Stimulated activated CD4-positive, alpha-beta T cell treated with anti-CD3 and anti-CD28 coated beads, Interleukin-1b, Interleukin-23, amount 100 ng/mL, for 1 hour (primary cell): ENCODE measurements at places on chromosomes 2 and 18.

DNA sequence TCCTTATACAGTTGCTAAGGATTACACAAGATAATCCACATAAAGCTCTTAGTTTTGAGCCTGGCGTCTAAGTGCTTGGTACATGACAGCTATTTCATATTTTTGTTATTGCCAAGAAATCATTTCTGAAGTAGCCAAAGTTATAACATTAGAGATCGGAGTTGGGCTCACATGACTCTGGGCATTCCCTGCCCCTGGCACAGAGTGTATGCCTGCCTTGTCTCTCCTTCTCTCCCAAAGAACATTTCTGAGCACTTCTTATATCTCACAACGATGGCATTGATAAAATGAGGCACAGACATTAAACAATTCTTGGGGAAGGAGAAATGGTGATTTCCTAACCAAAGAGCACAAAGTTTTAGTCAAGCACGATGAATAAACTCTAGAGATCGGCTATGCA, 87.7 kb upstream of the DDX18 start:
- no peak for DNase-seq

- no peak for DNase-seq
Measured at GRCh38 chr18:29083545-29083944, 906.6 kb upstream of the CDH2 start.

DNA sequence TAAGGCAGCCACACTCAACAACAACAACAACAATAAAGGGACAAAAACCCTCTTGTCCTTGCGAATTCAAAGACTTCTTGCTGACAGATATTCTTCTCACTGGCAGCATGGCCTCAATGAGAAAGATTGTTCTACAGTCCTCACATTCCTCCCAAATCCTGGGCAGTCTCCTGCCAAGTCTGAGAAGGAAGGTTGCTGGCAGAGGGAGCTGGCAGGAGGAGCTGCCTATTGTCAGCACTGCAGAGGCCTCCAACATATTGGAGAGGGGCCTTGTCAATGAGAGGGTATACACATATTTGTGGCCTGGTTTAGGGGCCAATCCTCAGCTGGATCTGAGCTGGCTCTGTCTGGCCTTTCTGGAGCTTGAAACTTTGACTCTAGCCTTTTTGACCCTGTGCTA, 63.5 kb downstream of the LAMA3 start:
- DNase-seq: no peak

- DNase-seq: no peak
Measured at GRCh38 chr2:152627351-152627957, 89.8 kb downstream of the PRPF40A start.

DNA sequence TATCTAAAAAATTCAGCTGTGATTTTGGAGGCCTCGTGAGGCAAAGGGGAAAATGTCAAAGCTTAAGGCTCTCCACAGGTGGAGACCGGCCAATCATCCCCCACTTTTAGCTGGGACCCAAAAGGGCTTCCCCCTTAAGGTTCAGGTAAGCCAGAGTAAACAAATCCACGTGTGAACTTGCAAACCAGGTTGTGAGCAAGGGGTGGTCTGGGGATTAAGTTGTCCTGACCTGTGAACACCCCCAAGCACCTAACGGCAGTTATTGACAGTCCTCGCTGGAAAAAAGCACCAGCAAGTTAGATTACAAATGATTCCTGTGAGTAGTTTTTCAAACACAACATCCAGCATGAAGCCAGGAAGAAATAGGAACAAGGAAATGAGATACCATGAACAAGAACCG, 42.9 kb downstream of the MYO7B start:
- no peak for DNase-seq

GRCh38 chr2:36756438-36756837, 59.9 kb downstream of the VIT start:
- DNase-seq: no peak

DNA sequence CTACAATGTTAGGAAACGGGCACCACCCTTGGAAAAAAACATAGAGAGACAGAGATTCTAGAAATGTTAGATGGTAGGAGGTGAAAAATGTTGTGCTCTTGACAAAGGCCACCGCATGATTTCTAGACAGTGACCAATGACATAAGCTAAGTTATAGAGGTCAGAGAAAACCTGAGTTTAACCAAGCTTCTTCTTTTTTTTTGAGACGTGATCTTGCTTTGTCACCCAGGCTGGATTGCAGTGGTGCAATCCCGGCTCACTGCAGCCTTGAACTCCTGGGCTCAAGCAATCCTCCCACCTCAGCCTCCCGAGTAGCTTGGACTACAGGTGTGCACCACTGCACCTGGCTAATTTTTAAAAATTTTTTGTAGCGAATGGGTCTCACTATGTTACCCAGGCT, 13.0 kb downstream of the FER1L5 start:
- DNase-seq: no peak

DNA sequence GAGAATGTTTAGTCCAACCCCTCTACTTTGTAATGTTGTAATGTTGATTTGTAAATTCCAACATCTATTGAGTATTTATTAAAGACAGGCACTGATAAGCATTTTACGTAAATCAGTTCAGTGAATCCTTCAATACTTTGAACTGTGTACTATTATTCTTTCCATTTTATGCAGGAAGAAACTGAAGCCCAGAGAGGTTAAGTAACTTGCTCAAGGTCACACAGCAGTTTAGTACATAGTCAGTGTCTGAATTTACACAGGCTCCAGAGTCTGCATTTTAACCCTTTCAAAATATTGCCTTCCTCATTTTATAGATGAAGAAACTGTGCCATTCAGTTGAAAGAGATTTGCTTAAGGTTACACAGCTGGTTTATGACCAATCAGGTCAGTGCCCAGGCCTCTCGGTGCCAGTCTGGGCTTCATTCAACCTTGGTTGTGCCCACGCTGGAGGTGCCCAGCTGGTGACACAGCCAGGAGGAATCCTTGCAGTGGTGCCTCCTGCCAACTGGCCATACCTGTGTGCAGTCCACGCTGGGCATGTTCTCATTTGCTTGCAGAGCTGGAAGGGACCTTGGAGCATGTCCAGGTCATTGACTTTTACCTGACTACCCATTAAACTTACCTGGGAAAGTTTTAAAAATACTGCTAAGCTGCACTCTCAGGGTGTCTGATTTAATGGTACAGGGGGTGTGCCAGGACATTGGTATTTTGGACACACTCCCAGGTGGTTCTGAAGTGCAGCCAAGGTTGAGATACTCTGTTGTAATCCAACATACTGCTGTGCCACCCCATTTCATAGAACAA, 74.3 kb upstream of the CYRIA start:
- DNase-seq: no peak

DNA sequence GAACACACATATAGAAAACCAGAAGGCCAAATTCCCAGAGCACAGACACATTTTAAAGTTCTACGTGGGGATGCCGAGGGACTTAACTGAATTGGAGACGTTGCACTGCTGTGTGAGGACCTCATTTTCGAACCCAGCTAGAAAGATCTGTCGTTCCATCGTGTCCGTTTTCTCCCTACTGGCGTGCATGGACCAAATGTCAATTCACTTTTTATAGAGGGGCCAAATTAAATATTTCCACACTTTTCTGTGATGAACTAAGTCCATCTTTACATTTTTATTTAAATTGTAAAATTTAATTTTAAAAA, 692 bp upstream of the TSHZ1 start:
- no peak for DNase-seq
